ENCODE measurements at places on chromosomes 16 and 17.

- DNase-seq = peak; percentile 77
Measured at GRCh38 chr17:79836972-79837887, 2.0 kb downstream of the CBX4 start.

DNA sequence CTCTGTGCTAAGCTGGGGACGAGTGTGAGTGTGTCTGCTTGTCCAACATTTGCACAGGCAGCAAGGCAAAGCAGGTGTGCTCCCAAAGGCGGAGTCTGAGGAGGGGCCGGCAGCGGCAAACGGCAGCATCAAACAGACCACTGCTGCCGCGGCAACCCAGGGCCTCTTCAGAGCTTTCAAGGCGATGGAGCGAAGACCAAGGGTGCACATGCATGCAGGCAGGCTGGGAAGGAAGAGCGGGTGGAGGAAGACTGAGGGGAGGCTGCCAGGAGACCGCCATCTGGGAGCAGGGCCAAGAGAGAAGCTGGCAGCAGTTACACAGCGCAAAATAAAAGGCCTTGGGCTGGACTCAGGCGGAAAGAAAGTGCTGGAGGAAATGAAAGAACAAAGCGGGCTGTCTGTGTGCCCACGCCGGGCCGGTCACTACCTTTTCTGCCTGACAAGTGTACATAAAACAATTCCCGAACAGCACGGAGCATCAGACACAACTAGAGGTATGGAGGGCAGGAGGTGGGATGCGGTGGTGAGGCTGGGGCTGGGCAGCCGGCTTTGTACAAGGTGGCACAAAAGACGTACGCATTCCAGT lies 8.5 kb downstream of the TIMM22 start:
- DNase-seq = peak; percentile 79

GRCh38 chr16:1913327-1914083 lies 4.7 kb downstream of the HS3ST6 start:
- no peak for DNase-seq

DNA sequence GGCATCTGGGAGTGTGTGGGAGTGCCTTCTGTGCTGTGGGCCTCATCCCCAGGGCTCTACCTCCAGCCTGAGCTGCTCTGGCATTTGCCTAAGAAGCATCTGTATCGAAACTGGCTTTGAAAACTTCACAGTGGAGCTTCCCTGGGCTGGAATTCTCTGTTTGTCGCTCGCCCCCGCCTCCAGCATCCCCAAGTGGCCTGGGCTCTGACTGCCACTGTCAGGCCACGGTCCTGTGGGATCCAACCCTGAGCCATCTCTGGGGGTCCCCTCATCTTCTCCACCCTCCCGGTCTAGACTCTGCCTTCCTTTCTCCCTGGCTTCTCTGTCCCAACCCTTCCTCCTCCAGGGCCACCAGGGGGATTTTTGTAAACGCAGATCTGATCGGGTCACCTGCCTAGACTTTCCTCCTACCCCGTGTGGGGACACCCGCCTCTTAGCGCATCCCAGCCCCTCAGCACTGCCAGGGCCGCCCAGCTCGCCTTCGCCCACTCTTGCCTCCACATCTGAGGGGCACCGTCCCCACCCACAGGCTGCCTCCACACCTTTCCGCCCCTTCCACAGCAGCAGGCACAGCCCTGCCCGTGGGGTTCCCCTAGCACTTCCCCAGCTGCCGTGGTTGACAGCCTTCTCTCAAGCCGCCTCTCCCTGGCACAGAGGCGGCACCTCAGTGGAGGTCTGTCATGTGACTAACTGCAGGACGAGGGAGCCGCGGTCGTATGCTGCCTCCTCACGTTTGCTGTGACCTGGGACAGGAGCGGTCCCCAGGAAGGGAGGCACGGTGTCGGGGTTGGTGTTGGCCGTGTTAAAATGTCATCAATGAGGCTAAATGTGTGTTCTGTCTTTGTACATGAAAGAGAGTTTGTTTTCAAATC lies 12.0 kb downstream of the TBC1D24 start:
- no peak for DNase-seq

DNA sequence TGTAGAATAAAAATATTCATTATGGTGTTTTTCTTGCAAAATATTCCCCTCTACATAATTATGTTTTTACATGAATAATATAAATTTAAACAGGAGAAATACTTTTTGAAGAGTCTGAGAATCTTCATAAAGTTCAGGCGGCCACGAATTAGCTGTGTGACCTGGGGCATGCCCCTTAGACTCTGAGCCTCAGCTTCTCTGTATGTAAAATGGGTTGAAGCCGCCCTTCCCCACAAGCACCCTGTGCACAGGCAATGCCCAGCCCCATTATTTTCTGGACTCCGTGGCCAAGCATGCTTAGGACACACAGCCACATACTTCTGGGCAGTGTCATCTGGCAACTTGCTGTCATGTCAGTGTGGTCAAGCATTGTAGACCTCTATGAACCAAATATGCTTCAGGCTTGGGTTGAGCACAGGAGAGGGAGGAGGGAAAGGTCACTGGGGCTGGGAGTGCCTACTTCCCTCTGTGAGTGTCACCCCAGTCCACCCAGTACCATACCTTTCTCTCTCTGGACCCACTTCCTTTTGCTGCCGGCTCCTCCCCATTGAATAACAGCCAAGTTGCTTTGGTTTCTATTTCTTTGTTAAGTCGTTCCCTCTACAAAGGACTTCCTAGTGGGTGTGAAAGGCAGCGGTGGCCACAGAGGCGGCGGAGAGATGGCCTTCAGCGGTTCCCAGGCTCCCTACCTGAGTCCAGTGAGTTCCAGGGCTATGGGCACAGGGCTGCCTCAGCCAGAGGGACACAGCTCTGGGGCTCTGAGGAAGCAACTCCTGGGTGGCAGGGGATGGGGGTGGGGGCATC lies at the start of gene LGALS9:
Gene LGALS9, plus strand, starts transcription at position 582 of the 804 bp plus-strand sequence. Its CDS starts 78 bp downstream, at position 660.
- no peak for DNase-seq

- no peak for DNase-seq
Measured at GRCh38 chr17:74374858-74375257, 7.6 kb downstream of the GPR142 start.

GRCh38 chr17:79113699-79114457 lies 39.3 kb downstream of the ENGASE start:
- no peak for DNase-seq

- peak; percentile 63 for DNase-seq
Measured at GRCh38 chr17:40110026-40110845, 9.8 kb upstream of the NR1D1 start.

GRCh38 chr17:13594762-13595598 lies 6.7 kb downstream of the HS3ST3A1 start:
- peak; percentile 83 for DNase-seq

GRCh38 chr16:22861580-22861979 lies 47.6 kb downstream of the HS3ST2 start:
- no peak for DNase-seq

- no peak for DNase-seq
Measured at GRCh38 chr16:50114357-50115129, 38.6 kb upstream of the TENT4B start.

Measured in sciatic nerve (tissue), 2 donors.